ENCODE measurements at places on chromosomes 2 and 18.

GRCh38 chr2:226873051-226873620 is 37.3 kb downstream of the RHBDD1 start:
- DNase-seq = no peak

DNA sequence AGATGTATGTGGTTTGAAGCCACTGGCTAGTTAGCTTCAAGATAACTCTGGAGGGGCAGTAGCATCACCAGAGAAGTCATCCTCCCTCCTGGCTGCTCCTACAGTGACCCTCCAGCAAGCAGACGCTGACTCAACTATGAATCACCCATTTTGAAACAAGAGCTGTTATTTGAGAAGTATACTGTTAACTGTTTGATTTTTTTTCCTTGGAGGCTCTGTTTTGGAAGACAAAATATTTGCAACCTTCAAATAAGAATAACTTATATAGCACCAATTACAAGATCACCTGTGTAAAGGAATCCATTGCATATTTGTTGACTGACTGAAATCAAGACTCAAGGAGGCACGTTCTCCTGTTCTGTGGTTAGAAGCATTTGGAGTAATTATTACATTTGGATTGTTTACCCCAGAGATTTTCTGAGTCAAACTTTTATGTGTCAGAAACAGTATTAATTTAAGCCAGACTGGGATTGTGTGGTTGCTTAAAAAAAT is 313.8 kb downstream of the MTX2 start:
- DNase-seq = no peak

DNA sequence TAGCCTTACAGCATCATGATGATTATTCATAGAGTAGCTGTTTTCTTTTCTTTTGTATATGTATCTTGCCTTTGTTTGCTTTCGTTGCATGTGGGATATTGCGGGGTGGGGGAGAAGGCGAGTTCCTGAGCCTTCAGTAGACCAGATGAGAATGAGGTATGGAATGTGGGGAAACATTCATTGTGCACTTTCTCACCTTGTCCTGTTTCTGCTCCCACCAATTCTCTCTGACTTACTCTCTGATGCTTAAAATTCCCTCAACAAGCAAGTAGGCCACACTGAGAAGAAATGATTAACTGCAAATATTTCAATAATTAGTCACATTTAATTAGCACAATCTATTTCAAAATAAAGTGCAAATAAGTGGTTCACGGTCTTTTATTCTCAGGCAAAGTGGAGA is 31.0 kb downstream of the GKN2 start:
- no peak for DNase-seq

- DNase-seq = no peak
Observed at GRCh38 chr2:225566798-225567197, 167.3 kb downstream of the NYAP2 start.

DNA sequence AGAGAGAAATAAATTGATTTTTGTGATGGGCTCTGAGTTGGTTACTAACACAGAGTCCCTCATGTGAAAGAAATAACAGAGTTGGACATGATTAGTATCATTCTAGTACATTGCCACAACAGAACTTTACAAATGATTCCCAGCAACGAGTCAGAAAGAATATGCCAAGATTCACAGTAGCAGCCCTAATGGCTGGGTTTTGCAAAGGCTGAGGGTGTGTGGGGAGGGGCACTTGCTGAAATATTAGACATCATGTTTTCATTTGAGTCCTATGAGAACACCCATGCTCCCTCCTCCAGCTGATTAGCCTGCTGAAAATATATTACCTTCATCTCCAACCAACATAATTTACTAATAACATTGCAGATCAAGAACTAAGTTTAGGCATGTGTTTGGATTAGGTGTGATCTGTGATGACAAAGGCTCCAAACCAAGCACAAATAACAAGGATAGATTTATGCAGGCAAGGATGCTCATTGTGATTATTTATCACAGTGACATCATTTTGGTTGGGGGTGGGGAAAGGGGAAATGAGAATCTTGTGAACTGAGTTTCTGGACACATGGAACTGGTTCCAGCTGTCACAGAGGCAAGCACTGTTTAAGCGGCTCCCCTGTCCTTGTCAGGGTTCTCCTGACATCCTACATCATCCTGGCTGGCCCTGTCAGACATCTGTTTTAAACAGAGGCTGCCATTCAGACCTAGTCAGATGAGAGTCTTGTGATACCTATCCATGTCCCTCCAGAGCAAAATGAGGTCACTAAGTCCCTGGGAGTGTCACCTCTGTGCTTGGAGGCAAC is 205.8 kb upstream of the NCKAP5 start:
- no peak for DNase-seq

DNA sequence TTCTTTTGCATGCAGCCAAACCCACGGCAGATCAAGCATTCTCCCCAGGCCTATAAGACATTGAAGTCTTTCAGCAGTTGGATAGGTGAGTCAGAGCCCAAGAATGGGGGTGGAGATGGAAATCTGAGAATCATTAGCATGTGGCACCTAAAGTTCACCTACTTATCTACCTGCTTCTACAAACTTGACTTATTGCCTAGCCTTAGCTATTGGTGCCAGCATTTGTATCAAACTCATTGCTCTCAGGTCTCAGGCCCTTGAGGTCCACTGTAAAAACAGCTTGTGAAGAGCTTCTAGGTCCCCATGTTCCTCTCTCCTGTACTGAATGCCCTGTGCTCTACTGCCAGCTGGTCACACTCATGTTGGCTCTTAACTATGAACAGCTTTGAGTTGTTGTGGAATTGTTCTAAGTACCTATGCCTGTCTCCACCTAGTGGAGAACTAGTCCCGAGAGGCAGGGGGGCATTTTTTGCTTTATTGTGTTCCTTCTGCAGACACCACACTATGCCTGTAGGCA is 278.4 kb upstream of the SPRED2 start:
- no peak for DNase-seq

GRCh38 chr2:235679471-235679870 is 185.6 kb downstream of the AGAP1 start:
- no peak for DNase-seq

DNA sequence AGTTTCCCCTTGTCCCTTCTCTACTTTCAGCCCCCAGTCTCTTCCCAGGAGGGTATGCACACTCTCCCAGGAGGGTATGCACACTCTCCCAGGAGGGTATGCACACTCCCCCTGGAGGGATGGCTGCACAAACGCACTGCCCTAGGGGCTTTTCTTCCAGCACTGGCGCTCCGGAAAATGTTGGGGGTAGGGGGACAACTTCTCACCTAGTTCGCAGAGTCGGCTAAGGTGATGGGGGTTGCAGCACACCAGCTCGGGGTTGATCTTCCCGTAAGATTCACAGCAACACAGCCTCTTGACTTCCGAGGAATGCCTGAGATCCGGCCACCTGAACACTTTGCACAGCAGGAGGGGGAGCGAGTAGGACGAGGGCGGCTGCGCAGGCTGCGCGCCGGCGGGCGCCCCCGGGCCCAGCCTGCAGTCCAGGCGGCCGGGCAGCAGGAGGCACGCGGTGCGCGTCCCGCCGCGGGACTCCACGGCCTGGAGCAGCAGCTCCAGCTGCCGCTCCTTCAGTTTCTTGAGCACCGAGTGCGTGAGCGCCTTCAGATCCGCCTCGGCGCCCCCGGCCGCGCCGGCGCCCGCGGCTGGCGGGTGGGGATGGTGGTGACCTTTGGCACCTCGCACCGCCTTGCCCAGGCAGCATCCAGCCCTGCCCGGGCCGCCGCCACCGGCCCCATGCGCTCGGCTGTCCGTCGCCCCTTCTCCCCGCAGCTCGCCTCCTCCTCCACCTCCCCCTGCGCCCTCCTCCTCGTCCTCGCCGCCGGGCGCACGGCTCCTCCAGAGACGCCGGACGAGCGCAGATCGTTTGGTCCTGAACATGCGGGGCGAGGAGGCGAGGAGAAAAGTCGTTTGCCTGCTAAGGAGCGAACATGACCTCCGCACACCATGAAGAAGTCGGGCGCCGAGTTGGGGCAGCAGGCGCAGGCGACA is 894 bp downstream of the SMAD7 start:
- DNase-seq = no peak

DNA sequence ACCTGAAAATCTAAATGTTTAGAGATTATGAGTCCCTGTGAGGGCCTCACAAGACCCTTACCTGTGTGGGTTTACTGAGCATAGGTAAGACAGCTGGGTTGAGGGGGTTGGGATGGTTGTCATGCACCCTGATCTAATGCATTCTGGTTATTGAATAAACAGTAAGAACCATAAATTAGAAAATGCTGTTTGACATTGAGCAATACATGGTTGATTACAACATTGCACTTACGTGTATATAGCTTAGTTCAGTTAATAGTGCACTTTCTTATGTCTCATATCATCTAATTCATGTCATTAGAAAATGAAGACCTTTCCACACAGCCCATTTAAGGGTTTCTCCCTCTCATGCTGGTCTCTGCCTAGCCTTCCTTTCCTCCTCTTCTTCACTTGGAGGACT is 253.5 kb upstream of the ATP5MC3 start:
- no peak for DNase-seq

DNA sequence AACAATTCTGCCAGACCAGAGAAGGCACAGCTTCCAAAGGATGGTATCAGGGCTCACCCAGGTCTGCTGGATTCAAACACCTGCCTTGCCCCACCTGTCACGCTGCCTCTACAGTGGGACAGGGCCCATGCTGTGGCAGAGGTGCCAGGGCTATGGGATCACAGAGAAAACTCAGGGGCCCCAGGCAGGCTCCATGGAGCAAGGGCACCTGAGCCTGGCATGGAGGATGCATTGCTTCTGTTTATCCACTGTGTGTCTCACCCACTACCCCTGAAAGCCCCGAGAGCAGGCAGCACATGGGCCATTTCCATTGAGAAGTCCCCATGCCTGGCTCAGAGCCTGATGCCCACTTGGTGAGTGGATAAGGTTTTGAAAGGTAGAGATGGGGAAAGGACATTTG is 76.0 kb downstream of the TNS1 start:
- no peak for DNase-seq

- DNase-seq = no peak
Observed at GRCh38 chr2:44944952-44945612, 3.6 kb downstream of the SIX3 start.

Measured in Peyer's patch (tissue), 4 donors.